AG04449 (cell line): ENCODE measurements at places on chromosomes 7 and 10.

GRCh38 chr10:3926675-3927525 lies 141.9 kb upstream of the KLF6 start:
- DNase-seq, result no peak

DNA sequence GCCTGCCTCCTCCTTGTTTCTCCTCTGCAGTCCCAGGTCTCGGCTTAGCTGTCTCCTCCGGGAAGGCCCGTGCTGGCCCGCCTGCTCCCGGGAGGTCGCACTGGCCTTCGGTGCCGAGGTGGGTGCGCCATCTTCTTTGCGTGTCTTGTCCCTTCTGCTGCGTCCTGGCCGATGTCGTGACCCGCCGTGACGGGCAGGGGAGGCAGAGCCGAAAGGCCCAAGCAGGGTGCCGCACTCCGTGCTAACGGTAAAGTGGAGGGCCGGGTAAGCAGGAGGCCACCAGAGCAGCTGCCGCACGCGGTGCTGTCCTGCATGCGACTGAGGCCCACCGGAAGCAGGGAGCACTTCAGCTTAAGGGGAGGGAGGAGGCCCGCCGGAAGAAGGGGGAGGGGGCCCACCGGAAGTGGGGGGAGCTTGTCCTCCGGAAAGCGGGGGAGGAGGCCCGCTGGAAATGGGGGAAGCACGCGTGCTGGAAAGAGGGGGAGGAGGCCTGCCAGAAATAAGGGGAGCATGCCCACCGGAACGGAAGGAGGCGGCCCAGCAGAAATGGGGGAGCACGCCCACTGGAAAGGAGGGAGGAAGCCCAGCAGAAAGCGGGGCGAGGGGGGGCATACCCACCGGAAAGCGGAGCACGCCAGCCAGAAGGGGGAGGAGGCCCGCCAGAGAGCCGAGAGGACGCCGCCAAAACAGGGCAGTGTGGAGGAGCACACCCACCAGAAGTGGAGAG lies 71.4 kb downstream of the PROSER2 start:
- DNase-seq, result no peak

GRCh38 chr7:41002741-41003610 lies 699.9 kb downstream of the INHBA start:
- no peak for DNase-seq

DNA sequence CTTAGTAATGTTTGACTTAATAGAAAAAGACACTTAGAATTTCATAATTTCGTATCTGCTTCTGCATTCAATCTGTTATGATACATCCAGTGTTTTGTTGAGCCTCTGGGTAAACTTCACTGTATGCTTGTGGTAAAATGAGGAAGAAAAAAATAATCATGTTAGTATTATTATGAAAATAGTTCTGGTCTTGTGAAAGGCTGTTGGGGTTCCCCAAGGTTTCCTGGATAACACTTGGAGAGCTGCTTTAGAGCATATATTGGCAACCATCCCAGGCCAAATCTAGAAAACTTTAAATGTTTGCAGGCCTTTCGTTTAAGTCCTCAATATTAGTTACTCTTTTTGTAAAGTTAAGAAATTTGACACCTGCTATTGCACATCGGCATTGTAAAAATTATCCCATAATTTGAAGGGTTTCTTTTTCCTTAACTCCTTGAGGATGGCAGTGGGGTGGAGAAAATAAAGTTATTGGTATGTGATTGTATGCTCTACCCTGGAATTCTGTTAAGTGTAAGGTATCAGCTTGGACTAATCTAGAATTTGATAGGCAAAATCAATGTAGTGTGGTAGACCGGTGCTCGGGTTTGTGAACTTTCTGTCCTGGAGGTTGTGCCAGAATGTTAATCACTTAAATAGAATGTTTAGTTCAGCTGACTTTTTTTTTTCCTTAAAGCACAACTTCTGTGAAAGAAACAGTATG lies 54.5 kb downstream of the WAC start:
- no peak for DNase-seq

- no peak for DNase-seq
Observed at GRCh38 chr7:105839266-105839665, 37.1 kb downstream of the ATXN7L1 start.

DNA sequence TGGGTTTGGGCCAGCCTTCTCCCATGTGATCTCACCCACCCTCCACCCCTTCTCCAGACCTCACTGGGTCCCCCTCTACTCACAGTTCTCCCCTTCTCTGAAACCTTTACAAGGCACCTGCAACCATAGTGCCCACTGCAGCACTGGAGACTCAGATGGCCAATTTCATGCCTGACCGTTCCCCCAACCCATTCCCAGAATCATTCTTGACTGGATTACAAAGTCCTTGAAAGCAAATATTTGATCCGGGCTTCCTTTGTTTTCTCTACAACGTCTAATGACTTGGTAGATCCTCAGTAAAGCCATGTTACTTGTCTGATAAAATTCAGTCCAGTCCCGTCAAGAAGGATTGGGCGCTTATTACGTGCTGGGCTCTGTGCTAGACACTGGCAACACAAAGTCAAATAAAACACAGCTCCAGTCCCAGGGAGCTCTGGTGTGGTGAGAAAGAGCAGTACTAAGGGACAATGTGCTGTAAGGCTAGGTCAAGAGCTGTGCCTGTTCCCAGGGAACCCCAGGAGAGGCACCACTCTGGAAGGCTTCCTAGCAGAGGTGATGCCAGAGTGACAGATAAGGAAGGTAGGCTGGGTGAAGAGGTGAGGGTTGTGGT lies 36.5 kb downstream of the SH3PXD2A start:
- no peak for DNase-seq

DNA sequence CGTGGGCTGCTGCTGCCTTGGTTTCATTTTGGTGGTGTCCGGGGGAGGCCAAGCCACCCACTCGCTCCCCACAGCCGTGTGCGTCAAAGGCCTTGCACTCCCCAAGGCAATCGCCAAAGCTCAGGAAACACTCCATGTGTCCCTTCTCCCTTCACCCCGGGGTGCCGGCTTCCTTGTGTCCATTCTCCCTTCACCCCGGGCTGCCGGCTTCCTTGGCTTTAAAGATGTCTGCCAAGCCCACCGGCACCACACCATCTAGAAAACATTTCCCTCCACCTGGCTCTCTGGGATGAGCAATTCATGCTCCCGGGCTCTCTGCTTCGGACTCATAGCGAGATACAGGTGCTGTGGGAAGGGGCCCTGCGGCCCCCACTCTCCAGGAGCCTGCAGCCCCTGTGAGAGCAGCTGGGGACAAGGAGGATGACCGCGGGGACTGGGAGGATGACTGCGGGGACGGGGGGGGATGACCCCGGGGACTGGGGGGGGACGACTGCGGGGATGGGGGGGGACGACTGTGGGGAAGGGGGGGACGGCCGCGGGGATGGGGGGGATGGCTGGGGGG lies 322.1 kb downstream of the DNAJB6 start:
- DNase-seq, result no peak

DNA sequence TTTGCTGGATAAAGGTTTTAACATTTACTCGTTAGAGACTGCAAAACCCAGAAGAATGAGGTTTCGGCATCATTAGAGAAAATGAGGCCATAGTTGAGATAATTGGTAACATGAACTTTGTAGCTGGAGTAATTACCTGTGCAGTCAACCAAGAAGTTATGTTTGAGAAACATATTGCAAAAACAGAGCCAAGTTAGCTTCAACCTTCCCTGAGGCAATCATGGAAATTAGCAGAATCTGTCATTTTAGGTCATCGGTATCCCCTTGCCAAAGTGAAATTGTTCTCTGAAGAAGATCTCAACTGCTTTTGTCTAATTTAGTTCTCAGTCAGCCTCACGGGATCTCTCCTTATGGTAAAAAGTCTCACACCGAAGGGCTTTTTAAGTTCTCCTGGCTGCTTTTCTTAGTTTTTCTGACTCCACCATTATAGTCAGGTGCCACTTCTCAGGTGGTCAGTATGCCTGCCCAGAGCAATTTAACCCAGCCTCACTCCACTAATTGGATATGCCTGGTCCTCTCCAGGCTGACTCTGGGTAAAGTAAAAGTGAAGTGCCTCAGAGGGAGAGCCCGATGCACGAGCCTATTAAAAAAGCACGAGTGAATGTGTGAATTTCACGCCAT lies 52.5 kb downstream of the NRCAM start:
- no peak for DNase-seq

GRCh38 chr7:84077336-84077735 lies 117.3 kb downstream of the SEMA3A start:
- no peak for DNase-seq

- DNase-seq, result no peak
Observed at GRCh38 chr7:36228039-36228438, 75.0 kb downstream of the EEPD1 start.

DNA sequence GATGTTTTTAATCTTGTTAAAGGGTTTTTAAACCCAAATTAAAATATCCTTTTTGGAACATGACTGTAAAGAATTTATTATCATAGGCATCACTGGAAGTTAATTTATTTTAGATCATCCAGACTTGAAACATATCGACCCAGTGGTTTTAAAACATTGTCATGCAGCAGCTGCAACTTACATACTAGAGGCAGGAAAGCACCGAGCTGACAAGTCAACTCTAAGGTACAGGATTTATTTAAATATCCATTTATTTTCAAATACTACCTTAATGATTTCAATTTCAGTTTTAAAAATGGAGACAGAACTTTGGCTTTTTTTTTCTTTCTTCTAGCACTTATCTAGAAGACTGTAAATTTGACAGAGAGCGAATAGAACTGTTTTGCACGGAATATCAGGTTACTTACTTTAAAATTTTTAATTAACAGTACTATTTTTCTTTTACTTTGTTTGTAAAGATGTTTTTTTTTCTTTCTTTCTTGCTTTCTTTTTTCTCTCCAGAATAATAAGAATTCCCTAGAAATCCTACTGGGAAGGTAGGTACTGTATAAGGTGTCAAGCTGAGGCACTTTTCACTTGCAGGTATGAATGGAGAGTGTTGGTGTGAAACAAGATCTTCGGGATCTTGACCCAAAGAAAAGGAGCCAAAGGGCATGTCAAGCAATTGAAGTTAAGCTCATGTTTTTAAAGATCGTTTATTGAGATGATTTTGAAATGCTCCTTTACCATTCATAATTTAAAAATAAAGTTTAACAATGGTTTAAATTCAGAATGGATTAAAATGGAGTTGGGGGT lies 1.8 kb downstream of the COMMD3 start:
- DNase-seq, result no peak

- no peak for DNase-seq
Observed at GRCh38 chr10:80411267-80411668, 2.9 kb downstream of the PRXL2A start.
